ENCODE measurements at places on chromosomes 3 and 15. TPM values are rescaled to one million over a fixed set of nuclear protein-coding genes. Genes with fewer than 3 reads are reported as not detected.

DNA sequence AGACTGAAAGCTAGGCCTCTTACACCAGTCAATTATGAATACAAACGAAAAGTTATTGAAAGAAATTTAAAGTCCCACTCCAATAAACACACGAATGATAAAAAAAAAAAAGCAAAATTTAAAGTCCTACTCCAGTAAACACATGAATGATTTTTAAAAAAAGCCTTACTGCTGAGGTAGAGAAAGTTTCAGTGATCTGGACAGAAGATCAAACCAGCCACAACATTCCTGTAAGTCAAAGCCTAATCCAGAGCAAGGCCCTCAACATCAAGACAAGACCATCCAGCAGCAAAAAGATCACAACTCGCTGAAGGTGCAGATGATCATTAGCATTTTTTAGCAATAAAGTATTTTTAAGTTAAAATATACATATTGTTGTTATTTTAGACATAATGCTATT, 95.6 kb upstream of the LIPC start:
- no peak for DNase-seq

GRCh38 chr3:56144805-56145204, 323.5 kb downstream of the ERC2 start:
- no peak for DNase-seq

SLC15A2 gene
- 0.45 TPM for polyA plus RNA-seq

- DNase-seq = no peak
Measured at GRCh38 chr15:26295336-26296085, 432.4 kb upstream of the ATP10A start.

- DNase-seq = no peak
Measured at GRCh38 chr3:160091441-160091840, 102.8 kb downstream of the IL12A start.

Measured in heart right ventricle (tissue), 16 donors.